ENCODE measurements at places on chromosomes 5 and 9.
A peak's percentile ranks its signal among the peaks of the same experiment; 100 is the strongest.

- DNase-seq: no peak
These were observed 940.7 kb downstream of the CDH18 start for GRCh38 chr5:19047277-19047676.

- DNase-seq: no peak
These were observed 157.2 kb downstream of the ESM1 start for GRCh38 chr5:54828151-54828550.

DNA sequence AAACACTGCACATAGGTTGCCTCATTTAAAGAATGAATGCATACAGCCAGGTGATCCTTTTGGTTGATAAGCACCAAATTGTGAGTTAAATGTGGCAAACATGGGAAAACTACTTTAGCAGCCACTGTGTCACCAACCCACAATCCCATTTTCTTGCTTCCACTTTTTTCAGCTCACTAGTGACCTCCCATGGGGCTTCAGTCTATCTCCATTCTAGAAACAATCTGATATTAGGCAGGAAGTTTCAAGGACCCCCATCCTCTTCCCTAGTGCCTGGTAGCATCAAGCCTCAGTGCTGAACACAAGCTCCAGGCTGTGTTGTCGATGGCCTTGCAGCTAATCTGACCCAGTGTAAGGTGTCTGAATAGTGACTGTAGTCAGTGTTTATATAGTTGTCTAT, 66.2 kb downstream of the PLPPR1 start:
- DNase-seq: no peak

- DNase-seq: no peak
These were observed 2.6 kb downstream of the LURAP1L start for GRCh38 chr9:12777121-12778022.

DNA sequence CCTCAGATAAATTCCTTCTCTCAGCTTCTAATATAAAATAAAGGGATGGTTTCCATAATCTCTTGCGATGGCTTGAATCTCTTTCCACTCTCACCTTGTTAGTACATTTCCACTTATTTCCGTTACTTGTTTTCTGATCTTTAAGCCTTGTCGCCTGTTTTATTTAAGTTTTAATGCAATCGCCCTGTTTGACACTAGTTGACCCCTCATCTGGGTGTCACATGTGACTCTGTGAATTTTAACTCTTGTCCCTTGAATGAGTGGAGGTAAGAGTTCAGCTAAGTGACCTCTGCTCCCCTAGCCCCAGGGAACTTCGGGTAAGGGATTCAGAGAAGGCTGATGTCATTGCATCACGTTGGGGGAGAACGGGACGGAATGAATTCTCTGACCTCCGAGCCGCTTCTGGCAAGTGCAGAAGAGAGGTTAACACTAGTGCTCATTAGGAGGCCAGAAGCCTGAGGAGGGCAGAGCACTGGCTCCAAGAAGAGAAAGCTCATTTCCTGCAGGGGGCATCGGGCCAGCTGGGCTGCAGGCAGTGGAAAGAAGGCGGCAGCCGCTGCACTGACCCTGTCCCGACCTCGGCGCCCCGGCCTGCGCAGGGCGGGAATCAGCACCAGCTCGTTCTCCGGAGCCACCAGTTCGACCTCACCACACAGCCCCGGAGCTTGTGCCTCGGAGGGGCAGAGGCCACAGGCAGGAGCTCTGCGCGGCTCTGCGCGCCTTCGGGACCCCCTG, 569 bp downstream of the HINT2 start:
- DNase-seq: peak; percentile 84

GRCh38 chr5:34857161-34857560, 18.2 kb downstream of the TTC23L start:
- no peak for DNase-seq

DNA sequence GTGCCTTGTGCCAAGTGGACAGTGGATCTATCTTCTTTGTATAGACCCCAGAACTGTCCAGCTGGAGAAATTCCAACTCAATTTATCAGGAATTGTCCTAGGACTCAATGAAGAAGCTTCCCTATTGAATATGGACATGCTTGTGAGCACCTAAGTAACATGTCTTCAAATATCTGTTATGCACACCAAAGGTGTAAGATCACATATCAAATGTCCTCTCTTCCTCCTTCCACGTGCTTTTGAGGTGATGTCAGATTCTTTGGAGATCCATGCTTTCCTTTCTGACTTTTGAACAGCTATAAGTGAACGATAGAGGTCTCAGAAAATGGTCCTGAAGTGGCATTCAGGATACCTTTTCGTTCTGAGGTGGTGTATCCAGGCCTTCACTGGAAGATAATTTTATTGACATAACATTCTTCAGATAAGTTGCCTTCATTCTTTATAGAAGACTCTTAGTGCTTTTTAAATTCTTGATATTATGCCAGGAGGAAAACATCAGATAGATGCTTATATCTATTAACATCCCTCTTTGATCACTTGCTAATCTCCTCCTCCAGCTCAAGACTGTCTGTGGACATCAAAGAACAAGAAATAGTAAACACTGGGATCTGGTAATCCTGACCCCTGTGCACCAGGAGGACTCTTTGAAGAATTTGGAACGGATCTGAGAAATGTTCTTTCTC, 246.4 kb downstream of the SMARCA2 start:
- DNase-seq: no peak

GRCh38 chr5:64666078-64666477, 24.2 kb upstream of the SHISAL2B start:
- no peak for DNase-seq

DNA sequence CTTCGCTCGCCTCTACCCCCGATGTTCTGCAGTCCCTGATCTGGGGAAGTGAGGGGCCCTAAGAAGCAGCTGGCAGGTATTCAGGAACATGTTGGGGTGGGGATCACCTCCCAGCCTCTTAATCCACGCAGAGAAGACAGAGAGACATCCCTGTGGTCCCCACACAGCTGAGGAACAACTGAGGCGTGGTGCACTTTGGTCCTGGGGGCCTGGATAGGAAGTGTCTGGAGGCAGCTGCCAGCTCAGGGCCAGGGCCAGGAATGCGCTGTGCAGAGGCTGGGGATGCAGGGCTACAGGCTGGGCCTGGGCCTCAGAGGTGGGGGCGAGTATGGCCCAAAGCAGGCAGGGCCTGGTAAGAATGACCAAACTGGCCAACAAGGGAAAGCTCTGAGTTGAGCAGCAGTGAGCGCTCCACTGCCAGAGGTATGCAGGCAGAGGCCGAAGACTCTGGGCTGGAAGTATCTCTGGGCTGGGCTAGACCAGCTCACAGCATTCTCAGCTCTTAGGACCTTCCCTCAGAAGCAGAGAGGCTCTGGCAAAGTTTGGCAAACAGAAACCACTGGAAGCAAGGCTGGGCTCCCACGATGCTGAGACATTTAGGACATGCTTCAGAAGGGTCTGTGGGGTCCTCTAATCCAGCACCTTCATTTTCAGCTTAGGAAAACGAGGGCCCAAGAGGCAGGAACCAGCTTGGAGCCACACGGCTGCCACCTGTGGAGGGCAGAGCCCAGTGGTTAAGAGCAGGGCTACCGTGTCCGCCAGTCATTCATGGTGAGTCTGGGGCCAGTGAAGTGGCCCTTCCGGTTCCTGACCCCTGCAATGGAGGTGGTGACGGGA, 174.4 kb downstream of the GAPVD1 start:
- DNase-seq: no peak

DNA sequence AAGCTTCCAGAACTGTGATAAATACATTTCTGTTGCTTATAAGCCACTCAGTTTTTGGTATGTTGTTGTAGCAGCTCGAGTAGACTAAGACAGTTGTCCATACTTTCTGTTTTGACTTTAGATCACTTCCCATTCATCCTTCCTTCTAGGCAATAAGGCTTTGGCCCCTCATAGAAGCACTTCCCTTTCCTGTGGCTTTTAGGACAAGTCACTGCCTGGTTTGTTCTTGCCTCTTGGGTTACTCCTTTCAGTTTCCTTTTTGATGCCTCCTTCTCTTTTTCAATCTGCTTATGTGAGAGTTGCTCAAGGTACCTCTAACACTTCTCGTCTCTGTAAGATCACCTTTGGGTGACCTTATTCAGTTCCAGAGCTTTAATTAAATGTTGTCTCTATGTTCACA, 72.4 kb upstream of the NTRK2 start:
- no peak for DNase-seq

DNA sequence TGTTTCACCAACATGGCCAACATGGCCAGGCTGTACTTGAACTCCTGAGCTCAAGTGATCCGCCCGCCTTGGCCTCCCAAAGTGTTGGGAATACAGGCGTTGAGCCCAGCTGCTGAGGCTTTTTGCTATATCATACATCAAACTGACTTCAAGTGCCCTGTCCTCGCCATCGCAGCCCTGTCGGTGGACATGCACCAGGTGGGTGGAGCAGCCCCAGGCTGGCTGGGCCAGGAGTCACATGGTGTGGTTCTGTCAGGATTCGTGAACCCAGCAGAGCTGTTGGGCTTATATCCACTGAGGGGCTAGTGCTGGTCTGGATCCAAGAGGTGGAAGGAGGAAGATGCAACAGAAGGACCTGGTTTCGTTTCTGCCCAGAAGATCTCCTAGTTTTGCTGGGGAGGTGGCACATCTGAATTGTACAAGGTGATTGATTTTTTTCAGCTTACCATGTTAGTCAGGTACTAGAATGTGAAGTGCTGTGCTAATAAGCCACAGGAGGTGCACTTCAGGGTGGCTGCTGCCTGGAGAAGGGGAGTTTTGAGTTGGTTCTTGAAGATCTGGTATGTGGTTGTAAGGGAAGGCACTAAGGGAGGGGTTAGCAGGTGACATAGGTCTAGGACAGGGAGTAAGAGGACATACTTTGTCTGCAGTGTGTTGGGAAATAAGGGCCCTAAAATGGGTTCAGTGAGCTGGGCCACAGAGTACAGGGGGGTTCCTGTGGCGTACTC, 16.1 kb downstream of the PCBD2 start:
- DNase-seq: no peak

DNA sequence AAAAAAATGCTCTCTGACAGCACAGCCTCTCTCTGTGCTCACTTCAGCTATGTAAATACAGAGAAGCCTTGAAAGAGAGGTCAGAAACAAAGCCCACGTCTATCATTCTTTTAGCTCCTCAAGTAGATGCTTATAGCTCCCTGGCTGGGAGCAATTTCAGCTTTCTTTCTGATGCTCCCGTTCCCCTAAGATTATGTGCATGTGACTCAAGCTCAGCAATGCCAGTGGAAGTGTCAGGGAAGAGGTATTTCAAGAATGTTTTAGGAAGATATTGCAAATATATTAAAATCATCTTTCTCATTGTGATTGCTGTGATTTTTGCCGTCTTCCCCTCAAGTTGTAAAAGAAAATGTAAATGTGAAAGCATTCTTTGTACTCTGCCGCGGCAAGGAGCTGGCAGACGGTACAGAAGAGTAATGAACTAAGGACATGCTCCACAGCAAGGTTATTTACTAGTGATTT, 1353.7 kb upstream of the ACO1 start:
- DNase-seq: no peak

GRCh38 chr5:89498699-89499098, 615.7 kb upstream of the MEF2C start:
- DNase-seq: no peak

- no peak for DNase-seq
These were observed 339.8 kb upstream of the ARRDC3 start for GRCh38 chr5:91722736-91723467.

DNA sequence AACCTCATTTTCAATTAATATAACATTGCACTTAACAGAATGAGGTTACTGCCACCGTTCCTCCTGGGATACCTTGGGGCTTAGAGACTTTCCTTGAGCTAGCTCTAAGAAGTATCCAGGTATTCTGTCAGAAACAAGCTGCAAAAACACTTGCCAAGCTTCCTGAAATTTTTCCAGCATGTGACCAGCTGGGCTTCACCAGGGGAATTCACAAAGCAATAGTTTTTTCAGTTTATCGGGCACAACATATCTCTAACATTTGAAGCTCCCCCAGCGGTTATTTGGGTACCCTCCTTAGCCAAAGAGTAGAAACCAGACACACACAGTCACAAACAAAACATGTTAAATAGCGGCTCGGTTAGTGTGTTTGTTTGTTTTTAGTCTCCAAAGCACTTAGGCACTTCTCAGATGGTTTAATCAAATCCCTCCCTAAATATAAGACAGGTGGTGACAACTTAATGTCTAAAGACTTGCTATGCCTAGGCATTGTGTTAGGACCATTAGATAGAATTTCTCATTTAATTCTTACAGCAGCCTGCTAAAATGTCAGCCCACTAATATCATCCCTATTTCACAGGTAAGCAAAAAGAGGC, 278.2 kb downstream of the GLIS3 start:
- no peak for DNase-seq

DNA sequence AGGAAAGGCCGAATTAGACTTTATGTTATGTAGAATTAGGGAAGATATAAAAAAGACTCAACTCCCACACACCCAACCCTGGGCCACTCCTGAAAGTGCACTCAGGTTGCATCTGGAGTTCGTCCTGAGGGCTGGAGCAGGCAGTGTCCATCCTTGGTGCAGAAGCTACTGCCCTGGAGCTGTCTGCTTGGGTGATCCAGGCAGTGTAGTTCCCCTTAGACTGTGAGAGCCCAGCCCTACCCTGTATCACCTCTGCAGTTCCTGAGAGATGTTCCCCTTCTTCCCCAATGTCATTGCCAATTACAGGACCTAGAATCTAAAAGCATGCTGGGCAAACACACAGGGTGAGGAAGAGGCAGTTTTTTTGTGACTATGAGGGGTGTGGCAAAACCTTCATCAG, 368.3 kb upstream of the ST8SIA4 start:
- DNase-seq: no peak

- DNase-seq: no peak
These were observed 62.8 kb downstream of the MED10 start for GRCh38 chr5:6315580-6315979.
